Anterior cingulate cortex (tissue), 58 donors: ENCODE measurements at places on chromosomes 3 and 15.

DNA sequence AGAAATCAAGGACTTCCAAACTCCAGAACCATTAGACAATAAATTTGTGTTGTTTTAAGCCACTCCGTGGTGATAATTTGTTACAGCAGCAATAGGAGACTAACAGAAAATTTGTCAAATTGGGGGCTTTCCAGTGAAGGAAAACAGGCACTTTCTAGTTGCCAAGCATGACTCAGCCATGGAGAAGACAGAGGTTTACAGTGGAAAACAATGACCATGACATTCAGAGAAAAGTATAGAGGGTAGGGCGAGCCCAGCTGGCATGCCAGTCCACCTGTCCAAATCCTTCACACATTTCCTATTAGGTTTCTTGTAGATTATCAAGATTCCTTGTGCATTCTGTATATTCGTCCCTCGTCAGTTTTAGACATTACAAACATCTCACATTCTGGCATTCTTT, 24.9 kb downstream of the SLCO2A1 start:
- DNase-seq = no peak

DNA sequence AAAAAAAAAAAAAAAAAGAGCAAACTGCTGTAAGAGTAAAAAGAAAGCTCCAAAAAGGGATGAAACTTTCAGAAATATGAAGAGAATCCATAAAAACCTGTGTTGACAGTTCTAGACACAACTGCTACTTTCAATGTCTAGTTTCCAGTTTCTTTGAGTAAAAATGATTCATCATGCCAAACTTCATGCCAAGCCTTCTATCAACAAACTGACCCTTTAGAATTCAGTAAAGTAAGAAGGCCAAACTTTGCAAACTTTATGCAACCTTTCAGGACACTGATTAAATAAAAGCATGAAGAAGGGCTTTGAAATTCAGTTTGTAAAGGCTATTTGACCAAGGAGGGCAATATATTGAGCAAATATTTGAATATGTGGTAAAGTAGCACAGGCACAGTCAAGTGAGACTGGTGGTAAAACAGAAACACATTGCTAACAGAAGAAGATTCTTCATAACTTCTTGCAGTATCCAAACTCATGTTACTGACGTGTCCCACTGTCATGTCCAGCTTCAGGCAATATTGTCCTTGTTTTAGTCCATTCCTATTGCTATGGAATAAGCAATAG, 56.3 kb upstream of the CFAP20DC start:
- no peak for DNase-seq

DNA sequence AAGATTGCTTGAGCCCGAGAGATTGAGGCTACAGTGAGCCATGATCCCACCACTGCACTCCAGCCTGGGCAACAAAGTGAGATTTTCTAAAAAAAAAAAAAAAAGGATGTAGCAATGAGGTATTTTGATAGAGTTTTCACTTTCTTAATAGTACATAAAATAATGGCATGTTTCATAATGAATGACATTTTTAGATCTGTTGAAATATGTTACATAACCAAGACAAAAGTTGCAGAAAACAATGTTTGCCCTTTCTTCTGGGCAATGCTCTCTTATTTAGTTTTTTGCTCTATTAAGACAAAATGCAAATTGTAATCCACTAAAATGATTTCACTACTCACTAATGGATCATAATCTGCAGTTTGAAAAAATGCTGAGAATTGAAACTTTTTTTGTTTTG, 4.4 kb upstream of the MAPK6 start:
- no peak for DNase-seq

GRCh38 chr3:168220556-168220955, 124.8 kb upstream of the GOLIM4 start:
- DNase-seq = no peak
